ENCODE measurements at places on chromosomes 6 and 20. TPM values are rescaled to one million over a fixed set of nuclear protein-coding genes. Genes with fewer than 3 reads are reported as not detected.

DNA sequence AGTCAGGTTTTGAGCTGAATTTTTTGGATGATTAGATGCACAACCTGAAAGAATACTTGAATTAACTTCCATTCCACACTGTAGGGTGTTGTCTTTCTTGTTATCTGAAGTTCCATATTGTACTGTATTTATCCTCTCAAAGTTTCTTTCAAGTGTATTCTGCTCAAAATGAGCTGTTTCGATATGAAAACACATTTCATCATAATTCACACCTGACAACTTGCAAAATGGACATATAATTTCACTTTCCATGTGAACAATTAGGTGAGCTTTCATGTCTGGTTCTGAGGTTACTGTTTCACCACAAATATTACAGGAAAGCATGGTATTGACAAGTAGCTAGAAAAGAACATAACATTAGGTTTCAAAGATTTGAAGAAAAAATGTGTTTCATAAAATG, 1.7 kb downstream of the ZUP1 start:
- DNase-seq: no peak

GRCh38 chr6:56101141-56101553, 146.2 kb downstream of the COL21A1 start:
- peak; percentile 22 for DNase-seq

GRCh38 chr6:125154761-125155135, 1.2 kb downstream of the TPD52L1 start:
- DNase-seq: no peak

DNA sequence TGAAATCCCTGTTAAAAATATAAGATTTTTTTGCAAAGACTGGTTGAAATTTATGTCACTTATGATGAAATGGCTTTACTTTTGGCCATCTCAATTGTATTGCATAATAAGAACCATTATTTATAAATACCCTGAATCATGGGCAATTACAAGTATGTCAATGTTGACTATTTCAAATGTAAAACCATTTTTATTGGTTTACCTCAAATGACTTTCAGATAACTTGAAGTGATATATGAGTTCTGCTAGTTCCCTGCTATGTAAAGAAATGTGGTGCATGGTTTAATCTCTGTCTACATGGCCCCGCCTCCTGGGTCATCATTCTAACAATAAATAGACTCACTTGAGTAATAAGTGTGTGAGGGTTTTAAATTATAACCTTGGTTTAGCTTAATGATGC, 275.6 kb upstream of the PREP start:
- DNase-seq: no peak

DNA sequence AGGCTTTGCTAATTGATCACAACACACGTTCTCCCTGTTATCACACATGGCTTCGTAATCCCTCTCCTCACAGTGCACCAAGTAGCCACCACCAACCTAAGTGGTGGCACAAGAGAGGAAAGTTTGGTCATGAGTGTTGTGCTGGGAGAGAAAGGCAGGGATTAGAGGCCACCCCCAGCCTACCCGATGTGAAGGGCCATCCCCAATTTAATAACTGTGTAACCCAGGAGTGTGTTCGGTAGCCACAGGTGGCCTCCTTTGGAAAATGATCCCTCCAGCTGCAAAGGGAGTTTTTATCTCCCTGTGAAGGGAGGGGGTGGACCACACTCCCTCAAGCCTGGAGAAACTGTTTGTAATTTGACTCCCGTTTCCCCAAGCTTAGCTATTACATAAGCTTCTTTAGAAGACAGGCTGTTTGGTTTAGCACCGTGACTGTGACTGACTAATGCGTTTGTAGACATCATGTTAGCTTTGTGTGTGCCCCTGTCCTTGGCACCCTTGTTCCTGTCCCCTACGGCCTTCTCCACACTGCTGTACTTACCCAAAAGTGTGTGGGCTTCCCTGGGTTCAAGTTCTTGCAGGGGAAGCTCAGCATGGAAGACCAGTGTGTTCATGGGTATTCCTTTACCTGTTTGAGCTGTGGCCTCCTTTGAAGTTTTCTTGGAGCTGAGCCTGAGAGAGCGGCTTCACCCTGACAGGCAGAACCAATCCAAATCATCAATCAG, 20.6 kb downstream of the PPP1R16B start:
- no peak for DNase-seq

DNA sequence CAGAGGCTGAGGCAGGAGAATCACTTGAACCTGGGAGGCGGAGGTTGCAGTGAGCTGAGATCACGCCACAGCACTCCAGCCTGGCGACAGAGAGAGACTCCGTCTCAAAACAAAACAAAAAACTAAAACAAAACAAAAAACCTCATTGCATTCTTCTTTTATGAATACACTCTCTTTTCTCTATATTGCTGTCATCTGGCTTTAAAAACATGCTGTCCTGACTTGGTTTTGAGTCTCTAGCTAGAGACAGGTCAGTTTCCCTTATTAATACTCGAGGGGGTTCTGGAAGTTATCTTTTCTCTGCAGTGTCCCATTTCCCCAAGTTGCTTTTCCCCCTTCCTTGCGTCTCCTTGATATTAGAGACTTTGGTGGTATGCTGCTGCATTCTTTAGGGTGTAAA, 50.9 kb downstream of the RIOK1 start:
- DNase-seq: no peak

DNA sequence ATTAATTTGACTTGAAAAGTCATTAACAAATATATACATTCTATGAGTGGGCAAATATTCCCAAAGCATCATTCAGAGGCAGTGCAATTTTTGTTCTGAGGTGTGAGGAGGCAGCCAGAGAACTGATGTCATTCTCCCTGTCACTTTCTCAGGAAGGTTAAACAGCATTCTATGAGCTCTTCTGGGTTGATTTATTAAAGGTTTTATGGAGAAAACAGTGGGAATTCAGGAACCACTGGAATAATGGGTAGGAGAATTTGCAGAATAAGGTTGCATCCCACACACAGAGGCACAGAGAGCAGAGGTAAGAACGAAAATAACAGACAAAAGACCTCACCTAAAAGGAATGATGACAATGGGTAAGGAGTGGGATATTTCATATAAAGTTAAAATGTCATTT, 860.6 kb downstream of the TFAP2A start:
- no peak for DNase-seq

DNA sequence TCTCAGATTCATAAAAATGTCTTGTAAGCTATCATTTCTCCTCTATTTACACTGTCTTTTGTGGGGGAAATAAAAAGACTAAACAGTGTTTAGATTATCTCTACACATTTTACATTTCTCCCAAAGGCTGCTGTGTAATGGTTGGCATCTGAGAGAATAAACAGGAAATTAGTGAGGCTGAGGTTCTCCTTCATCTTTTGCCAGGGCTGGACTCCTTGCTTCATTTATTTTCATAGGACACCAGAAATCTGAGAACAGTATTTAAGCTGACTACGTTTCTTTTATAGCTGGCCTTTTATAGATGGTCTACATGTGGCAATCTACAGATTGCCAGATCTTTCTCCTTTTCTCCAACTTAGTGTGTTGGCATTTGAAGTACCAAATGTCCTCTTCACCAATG, 41.5 kb downstream of the PLCB4 start:
- no peak for DNase-seq

DNA sequence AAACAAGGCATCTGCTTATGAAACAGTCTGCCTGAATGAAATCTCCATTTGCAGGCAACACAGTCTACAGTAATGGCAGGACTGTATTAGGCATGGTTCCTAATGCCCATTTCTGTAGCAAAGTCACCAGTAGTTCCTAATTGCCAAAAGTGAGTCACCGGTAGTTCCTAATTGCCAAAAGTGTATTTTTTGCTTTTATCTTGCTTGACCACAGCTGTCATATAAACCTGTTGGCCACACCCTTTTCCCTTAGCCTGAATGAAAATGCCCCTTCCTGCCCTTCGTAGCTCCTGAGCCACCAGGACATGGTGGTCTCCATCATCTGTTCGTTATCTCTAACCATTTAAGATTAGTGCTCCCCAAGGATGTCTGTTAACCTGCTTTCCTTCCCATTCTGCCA, 34.5 kb downstream of the MTHFD1L start:
- DNase-seq: no peak

DNA sequence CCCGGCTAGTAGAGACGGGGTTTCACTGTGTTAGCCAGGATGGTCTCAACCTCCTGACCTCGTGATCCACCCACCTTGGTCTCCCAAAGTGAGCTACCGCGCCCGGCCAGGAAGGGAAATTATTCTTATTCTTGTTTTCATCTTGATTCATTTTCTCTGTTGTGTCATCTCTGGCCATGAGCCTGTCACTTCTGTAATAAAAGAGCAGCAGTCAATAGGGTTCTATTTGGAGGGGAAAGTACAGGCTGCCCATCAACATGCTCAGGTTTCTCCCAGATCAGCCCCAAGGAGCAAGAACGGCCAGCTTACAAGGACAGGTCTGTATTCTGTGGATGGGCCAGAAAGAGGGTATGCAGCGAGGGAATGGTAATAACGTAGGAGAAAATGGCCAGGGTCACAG, 345.0 kb downstream of the PREX1 start:
- no peak for DNase-seq

DNA sequence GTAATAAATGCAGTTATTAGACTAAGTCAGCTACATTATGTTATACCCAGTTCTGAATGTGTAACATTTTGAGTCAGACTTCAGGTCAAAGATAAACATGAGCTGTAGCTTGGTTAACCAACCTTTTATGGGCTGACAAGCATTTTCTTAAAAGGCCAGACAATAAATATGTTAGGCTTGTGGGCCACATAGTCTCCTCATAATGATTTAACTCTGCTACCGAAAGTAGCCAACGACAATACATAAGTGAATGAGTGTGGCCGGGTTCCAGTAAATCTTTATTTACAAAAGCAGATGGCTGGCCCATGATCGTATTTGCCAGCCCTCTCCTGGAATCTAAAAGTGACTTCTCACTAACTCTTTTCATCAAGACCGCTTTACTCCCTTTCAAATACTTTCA, 49.9 kb downstream of the ATG5 start:
- no peak for DNase-seq

GRCh38 chr6:158259136-158259535, 53.1 kb upstream of the TULP4 start:
- no peak for DNase-seq

DNA sequence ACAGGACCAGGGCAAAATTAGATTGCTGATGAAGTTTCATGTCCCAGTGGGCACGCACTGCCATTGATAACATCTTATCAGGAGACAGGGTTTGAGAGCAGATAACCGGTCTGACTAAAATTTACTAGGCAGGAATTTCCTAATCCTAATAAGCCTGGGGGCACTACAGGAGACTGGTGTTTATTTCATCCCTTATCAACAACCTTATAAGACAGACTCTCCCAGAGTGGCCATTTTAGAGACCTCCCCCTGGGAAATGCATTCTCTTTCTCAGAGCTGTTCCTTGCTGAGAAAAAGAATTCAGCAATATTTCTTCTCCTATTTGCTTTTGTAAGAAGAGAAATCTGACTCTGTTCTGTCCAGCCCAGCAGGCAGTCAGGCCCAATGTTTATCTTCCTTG, 423.4 kb upstream of the IMPG1 start:
- DNase-seq: no peak

GRCh38 chr6:132530293-132530974, 7.6 kb upstream of the TAAR9 start:
- no peak for DNase-seq

- DNase-seq: no peak
These were observed 73.5 kb upstream of the LAMP5 start for GRCh38 chr20:9440892-9441291.

GRCh38 chr6:22295145-22295544, 1.7 kb downstream of the PRL start:
- no peak for DNase-seq

GRCh38 chr6:67287566-67287965, 1347.5 kb upstream of the ADGRB3 start:
- no peak for DNase-seq

GRCh38 chr20:41643504-41643938, 25.3 kb upstream of the CHD6 start:
- no peak for DNase-seq

- DNase-seq: no peak
These were observed 190.2 kb downstream of the BACH2 start for GRCh38 chr6:90106449-90106848.

DNA sequence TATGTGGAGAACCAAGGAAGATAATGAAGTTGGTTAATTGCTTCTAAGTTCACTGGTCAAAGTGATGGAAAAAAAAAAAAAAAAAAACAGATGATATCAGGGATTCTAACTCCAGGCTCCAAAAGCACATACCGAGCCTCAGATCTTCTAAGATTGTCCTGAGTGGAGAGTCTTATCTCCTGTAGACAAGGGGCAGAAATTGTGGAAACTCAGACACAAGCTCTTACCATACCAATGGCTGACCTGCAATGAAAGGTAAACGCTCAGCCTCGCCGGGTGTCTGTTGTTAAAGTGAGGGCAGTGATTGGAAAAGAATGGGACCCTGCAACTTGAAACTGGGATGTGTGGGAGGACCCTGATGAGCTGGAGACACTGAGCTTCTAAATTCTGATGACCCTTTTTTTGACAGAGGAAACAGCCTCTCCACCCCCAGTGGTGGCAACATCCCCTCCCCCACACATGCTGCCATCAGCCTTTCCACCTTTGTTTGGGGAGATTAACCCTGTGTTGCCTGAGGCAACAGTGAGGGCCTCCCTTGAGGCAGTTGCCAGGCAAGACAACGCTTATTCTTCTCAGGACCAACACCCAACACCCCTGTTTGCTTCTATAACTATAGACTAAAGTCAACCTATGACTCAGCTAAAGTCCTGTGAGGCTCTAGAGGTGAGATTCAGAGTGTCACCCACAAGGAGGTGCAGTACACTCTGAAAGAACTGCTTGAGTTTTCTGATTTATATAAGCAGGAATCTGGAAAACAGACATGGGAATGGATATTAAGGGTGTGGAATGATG, 154.0 kb downstream of the THBS2 start:
- no peak for DNase-seq

DNA sequence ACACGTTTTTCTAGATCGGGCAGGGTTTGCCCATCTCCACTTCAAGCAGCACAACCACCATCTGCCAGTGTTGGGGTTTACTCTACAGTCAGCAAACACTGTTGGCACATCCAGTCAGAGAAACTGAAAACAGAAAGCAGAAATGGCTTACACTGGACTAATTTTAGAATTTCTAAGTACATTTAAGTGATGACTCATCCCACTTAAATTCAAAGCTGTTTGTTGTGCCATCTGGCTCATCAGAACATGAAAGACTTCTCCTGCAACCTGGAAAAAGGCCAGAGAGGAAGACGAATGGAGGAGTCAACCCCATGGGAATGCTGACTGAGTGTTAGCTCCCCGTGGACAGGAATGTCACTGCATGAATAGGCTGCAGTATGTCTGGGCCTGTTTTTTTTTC, 21.8 kb downstream of the FAM209B start:
- no peak for DNase-seq

OR2B6 gene
- total RNA-seq: not detected

ADGRF5 gene
- 41.1 TPM for total RNA-seq

PRND gene
- total RNA-seq: not detected

MMUT gene
- total RNA-seq: 33.9 TPM

BHLHE23 gene
- total RNA-seq: not detected

HLA-DRA gene
- total RNA-seq: 82.4 TPM

CSTF1 gene
- 16.8 TPM for total RNA-seq

FOXC1 gene
- 3.5 TPM for total RNA-seq

TRIM15 gene
- total RNA-seq: not detected

GNL1 gene
- total RNA-seq: 17.6 TPM

GLO1 gene
- total RNA-seq: 85.5 TPM

PHACTR3 gene
- total RNA-seq: 10.0 TPM

AVP gene
- total RNA-seq: 0.51 TPM

AGER gene
- 1.6 TPM for total RNA-seq
